ENCODE measurements at places on chromosomes 11 and 22. TPM values are rescaled to one million over a fixed set of nuclear protein-coding genes. Genes with fewer than 3 reads are reported as not detected.

Gene MRGPRG
- polyA plus RNA-seq: not detected

Gene ADORA2A
- 6.3 TPM for polyA plus RNA-seq

Gene C22orf42
- not detected for polyA plus RNA-seq

- DNase-seq: no peak
These were observed 5.6 kb downstream of the PIM3 start for GRCh38 chr22:49966041-49966773.

DNA sequence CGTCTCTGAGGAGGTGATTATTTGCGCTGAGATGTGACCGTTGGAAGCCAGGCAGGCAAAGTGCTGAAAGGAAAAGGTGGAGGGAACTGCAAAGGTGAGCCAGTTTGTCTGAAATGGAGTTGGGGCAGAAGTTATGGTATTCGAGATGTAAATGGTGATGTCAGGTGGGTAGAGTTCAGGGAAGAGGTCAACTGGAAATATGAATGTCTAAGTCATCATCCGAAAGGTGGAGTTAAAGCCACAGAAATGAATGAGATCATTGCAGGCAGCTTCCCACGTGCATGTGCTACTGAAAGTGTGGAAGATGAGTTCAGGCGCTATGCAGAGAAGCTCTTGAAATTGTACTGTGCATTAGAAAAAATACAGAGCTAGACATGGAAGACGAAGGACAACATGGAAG is 2.2 kb upstream of the BPIFC start:
- DNase-seq: no peak

- DNase-seq: no peak
These were observed 552.9 kb downstream of the NTM start for GRCh38 chr11:131923309-131923708.

Gene CSF2RB
- polyA plus RNA-seq: 2.6 TPM
